ENCODE measurements at places on chromosomes 3 and 15.

DNA sequence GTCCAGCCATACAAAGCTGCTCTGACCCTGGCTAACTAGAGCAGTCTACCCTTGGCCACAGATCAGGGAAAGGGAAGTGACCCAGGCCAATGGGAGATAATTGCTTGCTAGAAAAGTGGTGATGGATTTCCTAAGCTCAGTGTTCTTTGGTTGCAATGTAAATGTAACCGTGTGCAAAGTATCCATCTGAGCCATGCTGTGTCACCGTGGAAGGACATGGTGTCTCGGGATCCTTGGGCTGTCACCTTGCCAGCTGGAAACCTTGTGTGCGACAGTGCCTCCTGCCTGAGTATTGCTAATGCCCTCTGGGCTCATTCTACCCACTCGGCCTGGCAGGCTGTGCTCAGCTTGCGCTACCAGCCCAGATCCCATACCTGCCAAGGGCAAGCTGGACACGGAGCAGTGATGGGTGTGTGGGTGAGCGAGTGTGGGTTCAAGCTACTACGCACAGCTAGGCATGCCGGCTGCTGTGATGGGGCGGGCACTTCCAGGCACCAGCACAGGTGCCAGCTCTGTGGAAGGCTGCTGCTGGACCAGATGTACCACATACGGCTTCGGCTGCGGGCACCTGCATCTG, 10.7 kb upstream of the SIAH2 start:
- no peak for DNase-seq

GRCh38 chr15:88011533-88011932, 245.0 kb downstream of the NTRK3 start:
- no peak for DNase-seq

DNA sequence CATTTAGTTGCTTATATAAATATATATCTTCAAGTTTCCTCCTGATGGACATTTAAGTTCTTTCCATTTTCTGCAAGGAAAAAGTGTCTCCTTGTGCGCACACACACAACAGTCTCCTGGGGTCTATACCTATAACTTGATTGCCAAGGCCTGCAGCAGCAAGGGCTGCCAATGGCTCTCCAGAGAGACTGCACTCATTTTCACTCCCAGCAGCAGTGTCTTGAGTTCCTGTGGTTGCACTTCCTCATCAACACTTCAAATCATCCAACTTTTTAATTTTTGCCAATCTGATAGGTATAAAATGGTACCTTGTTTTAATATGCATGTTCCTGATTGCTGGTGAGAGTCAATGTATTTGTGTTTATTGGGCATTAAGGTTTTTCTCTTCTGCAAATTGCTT, 23.1 kb downstream of the TNFAIP8L3 start:
- no peak for DNase-seq

GRCh38 chr15:90907838-90908507, 4.9 kb downstream of the MAN2A2 start:
- DNase-seq, result no peak

DNA sequence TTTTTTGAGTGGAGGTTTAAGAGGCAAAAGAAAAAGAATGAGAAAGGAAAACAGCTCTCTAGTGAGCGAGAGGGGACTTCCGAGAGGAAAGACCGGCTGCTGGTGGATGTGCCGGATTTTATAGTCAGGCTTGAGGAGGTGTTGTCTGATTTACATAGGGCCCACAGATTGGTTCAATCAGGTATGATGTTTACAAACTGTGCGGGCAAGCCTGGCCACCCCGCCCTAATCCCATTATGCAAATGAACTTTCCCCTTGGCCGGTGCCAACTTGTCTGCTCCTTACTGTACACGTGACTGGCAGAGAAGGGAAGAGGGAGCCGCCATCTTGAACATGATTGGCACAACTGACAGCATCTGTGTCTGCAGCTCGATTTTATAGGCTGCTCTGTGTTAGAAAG, 44.7 kb downstream of the FAM43A start:
- no peak for DNase-seq

- DNase-seq, result no peak
Observed at GRCh38 chr3:25073423-25073822, 354.6 kb upstream of the RARB start.

GRCh38 chr3:142881445-142882224, 7.2 kb downstream of the PCOLCE2 start:
- DNase-seq, result no peak

DNA sequence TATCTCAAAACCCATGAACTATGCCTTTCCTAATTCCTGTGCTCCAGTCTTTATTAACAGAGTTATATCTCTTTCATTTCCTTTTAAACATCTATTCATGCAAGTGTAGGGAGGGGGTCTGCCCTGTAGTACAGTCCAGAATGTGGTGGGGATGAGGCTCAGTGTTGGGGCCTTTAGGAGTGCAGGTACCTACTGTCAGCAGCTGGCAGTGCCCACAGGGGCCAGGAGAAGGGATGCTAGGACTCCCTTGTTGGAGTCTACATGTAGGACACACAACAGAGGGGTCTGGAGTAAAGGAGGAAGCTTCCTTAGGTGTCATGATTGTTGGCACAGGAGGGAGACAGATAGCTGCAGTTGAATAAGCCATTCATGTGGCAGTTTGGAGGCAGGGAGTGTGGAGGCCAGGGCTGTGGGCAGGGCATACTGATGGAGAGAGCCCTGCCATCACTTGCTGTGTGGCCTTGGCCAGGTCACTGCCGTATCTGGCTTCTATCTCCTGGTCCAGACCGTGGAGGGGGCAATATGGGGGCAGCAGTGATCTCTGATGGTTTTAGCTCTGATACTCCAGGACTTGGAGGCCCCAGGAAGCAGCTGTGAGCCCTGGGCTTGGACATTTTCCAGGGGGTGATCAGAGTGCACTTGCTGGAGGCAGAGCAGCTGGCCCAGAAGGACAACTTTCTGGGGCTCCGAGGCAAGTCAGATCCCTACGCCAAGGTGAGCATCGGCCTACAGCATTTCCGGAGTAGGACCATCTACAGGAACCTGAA, 29.5 kb downstream of the ESYT3 start:
- no peak for DNase-seq

- no peak for DNase-seq
Observed at GRCh38 chr3:37892927-37893600, 31.4 kb downstream of the CTDSPL start.

GRCh38 chr3:194148383-194148782, 12.4 kb downstream of the HES1 start:
- DNase-seq, result no peak

GRCh38 chr15:90710436-90711027, 6.6 kb upstream of the BLM start:
- DNase-seq, result no peak

DNA sequence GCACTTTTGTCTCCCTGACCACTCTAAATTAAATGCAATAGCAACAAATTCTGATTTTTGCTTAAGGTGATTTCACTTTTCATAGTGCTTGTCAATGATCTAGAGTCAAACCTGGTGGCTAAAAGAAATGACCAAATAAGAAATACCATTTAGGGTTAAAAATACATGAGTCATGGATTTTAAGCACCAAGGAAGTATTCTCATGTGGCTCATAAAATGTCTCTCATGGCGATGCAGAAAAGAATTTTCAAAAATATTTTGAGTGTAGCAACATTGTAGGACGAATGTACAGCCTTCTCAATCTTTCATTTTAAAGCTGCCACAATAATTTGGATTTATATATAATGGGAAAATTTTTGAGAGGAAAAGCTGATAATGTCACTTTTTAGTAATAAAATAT, 193.6 kb downstream of the EPHA3 start:
- DNase-seq, result no peak

DNA sequence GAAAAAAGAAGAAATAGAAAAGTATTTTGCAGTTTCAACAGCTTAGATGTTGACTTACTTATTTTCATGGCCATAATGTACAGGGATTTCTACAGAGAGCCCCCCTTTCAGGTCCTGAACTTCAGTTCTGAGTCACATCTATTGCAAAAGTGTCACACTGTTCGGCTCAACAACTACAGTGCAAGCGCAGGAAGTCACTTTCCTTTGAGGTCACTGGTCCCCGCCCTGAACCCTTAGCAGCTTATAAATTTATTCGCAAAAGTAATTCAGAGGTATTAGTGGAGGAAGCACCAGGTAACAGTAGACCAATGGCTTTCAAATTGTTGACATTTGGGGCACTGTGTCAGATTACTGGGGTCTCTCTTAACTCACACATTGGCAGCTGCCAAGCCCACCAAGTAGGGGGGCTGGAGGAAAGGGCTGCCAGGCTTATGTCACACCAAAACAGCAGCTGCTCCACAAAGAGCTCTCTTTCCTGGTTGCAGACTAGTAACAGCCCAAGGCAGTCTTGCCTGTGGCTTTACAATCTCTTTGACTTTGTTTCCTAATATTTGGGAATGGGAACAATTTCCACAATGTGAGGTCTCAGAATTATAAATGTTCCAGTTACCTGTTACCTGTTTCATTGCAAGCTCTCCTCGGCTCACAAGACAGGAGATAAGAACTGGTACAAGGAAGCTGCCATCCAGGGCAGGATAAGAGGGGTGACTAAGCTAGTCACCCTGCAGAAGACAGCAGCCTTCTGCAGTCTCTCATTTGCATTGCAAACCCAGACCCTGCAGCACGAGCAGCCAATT, 130.2 kb upstream of the STRIT1 start:
- DNase-seq, result no peak

- DNase-seq, result no peak
Observed at GRCh38 chr15:101808201-101808600, 3.8 kb upstream of the OR4F15 start.

GRCh38 chr3:194245474-194245873, 105.7 kb downstream of the CPN2 start:
- no peak for DNase-seq

All from central memory CD8-positive, alpha-beta T cell (primary cell).